Activated T-helper 17 cell treated with anti-CD3 and anti-CD28 coated beads, Interleukin-2, amount 50 U/mL, for 72 hours (primary cell): ENCODE measurements at places on chromosomes 1 and 21. TPM values are rescaled to one million over a fixed set of nuclear protein-coding genes. Genes with fewer than 3 reads are reported as not detected.

HHAT gene
- 1.3 TPM for total RNA-seq

LCE1F gene
- total RNA-seq: not detected

CENPF gene
- 79.4 TPM for total RNA-seq

MRPL20 gene
- total RNA-seq: 147 TPM

FASLG gene
- 2.7 TPM for total RNA-seq

SCCPDH gene
- 23.9 TPM for total RNA-seq

DEPDC1 gene
- 29.6 TPM for total RNA-seq

PKLR gene
- not detected for total RNA-seq

FCRLB gene
- not detected for total RNA-seq

WDR26 gene
- 154 TPM for total RNA-seq
